ENCODE measurements at places on chromosomes 12 and 14.

DNA sequence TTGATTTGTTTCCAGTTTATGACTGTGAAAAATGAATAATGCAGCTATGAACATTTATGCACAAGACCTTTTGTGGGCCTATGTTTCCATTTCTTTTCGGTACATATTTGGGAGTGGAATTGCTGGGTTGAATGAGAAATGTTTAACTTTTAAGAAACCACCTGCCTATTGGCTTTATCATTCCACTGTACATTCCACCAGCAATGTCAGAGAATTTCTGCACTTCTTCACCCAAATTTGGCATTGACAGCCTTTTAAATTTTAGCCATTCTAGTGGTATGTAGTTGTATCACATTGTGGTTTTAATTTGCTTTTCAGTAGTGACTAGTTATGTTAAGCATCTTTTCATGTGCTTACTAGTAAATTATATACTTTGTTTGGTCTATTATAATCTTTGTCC, 317.0 kb upstream of the TMTC1 start:
- DNase-seq: no peak

GRCh38 chr12:6607751-6608591, 792 bp upstream of the CHD4 start:
- no peak for DNase-seq

- DNase-seq: no peak
These were observed 46.6 kb downstream of the TESPA1 start for GRCh38 chr12:54937929-54938328.

- no peak for DNase-seq
These were observed 11.5 kb upstream of the PCED1B start for GRCh38 chr12:47067771-47068431.

GRCh38 chr12:95328708-95329107, 111.1 kb downstream of the VEZT start:
- no peak for DNase-seq

DNA sequence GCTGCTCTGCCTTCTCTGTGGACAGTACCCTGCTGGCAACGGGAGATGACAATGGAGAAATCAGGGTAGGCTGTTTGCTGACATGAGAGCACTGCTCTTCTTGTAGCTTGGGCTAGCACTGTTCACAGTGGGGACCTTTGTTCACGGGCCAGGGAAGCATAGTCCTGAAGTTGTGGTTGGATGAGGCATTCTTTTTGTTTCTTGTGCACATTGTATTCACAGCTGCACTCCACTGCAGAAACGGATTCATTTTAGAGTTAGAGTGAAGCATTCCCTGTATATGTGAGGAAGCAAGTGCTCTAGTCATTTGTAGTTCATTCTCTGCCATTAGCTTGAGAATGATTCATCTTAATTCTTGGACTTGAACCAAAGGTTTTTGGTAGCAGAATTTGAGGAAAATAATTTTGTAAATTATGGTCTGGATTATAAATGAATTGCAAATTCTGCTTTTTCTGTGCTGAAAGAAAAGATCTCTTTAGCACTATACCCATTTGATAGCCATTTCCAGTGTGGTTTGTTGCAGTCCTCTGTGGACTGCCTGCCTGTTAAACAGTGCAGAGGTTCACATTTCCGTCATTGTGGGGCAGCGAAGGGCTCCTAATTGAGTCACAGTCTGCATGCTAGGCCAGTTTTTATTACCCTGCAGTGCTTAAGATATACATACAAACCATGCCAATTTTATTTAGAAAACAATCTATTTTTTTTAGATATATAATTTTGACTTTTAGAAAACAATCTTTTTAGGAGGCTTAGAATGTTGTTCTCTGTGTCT, 80.6 kb downstream of the APAF1 start:
- DNase-seq: no peak

DNA sequence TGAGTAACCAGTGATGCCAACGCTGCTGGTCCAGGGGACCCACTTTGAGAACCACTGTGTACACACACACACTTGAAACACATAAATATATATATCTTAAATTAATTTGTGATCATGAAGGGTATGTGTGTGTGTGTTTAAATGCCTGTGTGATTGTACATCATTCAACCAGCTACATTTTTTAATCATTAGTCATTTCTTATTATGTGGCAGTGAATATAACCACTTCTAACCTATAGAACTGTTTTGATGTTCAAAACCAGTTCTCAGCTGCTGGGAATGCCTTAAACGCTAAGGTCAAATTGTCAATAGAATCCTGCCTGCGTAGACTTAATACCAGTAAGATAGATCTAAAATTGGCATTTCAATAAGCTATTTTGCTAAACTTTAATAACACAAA, 330.0 kb downstream of the SYT1 start:
- DNase-seq: no peak

DNA sequence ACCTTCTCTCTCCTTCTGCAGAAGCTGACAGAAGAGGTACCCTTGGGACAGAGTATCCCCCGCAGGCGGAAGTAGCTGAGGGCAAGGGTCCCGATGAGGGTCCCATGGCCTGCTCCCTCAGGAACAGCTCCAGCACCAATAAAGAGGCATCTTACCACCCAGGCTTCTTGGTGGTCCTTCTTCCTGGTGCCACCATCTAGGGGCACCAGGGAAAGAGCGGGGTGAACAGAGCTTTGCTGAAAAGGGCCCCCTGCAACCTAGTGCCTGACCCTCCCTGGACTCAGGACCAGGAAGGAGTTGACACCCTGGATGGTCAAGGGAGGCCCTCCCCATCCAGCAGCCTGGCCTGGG, 591 bp upstream of the IRF9 start:
- no peak for DNase-seq

DNA sequence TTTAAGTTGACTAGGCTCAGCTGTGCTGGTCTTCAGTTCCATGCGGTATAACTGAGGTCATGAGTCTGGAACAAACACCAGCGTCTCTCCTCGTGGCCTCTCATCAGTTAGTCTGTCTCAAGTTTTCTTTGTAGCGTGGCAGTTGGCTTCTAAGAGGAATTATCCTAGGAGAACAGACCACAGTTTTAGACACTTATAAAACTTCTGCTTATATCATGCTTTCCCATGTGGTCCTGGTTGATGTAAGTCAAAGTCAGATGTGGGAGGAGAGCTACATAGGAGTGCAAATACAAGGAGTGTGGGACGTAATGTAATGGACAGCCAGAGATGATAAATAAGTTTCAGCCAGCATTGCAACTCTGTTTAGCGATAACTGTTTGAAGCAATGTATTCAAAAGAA, 14.8 kb downstream of the PLEKHA5 start:
- no peak for DNase-seq

DNA sequence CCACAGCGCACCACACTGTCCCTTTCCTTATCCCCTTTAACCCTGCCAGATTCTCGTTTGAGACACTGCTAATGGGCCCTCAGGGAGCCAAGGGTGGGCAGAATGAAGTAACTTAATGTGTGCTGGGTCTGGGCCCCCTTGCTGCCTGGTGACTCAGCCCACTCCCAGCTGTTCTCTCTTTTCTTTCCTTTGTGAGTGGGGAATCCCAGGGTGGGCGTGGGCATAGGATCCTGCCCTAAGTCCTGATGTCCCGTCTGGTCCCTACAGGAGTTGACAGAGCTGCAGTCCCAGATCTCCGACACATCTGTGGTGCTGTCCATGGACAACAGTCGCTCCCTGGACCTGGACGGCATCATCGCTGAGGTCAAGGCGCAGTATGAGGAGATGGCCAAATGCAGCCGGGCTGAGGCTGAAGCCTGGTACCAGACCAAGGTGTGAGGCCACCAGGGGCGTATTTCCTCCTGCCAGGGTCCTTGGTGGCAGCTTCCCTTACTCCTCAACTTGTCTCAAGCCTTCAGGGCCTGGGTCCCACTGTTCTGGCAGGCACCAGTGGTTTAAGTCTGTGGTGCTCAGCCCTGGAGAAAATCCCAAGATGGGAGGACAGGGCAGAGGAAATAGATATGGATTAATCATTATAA, 8.3 kb downstream of the KRT7 start:
- DNase-seq: no peak

DNA sequence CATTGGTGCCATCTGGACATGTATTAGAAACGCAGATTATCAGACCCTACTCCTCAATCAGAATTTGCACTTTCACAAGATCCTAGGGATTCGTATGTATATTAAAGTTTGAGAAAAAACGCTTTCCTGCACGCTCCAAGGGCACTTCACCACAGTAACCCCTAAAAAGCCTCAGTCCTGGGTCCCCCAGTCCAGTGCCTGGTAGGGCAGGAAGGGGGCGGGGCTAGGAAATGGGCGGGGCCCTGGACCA, 369 bp downstream of the DEPDC4 start:
- no peak for DNase-seq

DNA sequence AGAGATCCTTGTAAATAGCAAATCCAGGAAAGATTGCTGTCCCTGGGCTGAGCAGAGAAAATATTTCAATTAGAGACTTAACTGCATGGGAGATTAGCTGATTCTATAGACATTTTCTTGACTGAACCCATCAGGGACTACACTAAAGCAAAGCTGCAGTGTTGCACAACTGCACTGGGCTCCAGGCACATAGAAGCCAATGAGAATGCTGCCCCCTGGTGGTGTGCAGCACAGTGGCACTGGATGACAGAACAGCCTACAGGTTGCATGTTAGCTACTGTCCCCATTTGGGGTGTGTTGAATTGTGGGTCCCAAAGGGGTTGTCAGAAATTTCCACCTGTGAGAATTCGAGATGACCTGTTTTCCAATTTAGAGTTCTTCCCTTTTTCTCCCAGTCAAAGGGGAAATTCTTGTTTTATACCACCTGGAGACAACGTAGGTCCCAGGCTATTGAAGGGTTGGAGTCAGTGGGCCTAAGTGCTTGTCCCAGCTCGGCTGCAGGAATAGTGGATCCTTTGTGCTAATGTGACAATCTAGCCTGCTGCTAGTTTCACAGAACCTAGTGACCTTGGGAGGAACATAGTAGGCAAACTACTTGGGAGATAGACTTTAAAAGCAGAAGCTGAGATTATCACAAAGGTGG, 114.7 kb downstream of the SLC8A3 start:
- no peak for DNase-seq

DNA sequence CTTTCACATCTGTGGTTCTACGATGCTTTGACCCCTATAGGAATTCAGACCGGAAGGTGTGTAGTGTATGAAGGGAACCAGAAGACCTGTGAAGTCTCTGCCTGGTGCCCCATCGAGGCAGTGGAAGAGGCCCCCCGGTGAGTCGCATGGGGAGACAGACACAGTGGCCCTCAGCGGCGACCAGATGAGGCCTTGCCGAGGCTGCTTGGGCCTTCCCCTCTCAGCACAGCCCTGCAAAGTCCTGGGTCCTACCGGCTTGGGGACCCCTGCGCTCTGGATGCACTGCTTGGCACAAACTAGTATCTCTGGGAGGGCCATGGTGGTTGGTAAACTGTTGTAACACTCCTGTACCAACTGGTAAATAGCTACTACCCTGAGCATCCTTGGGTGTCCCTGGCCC, 29.7 kb downstream of the P2RX7 start:
- no peak for DNase-seq

GRCh38 chr14:35155962-35156361, 33.6 kb downstream of the PRORP start:
- DNase-seq: no peak

- no peak for DNase-seq
These were observed 21.6 kb downstream of the PKP2 start for GRCh38 chr12:32874975-32875374.

GRCh38 chr14:105980224-105980623, 453.8 kb downstream of the TMEM121 start:
- no peak for DNase-seq

- no peak for DNase-seq
These were observed 2.0 kb downstream of the SCYL2 start for GRCh38 chr12:100268835-100269564.

GRCh38 chr14:77369285-77369684, 7.6 kb downstream of the TMED8 start:
- DNase-seq: no peak

DNA sequence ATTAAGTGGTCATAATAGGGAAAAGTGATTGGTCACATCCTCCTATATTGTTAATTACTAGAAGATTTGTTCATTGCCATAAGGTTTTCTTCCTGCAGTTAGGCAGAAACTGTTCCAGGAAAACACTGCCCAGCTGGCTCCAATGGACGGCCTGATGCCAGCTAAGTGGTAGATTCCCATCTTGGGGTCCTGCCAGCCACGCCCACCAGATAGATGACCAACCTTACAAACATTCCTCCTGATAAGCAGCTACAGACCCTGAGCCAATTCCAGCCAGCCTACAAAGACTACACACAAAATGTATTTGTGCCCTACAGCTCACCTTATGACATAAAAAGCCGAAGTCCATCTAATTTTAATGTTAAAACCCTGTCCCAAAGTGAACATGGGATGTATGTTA, 685.9 kb upstream of the USP15 start:
- no peak for DNase-seq

- no peak for DNase-seq
These were observed 23.4 kb upstream of the BEGAIN start for GRCh38 chr14:100610511-100611217.

DNA sequence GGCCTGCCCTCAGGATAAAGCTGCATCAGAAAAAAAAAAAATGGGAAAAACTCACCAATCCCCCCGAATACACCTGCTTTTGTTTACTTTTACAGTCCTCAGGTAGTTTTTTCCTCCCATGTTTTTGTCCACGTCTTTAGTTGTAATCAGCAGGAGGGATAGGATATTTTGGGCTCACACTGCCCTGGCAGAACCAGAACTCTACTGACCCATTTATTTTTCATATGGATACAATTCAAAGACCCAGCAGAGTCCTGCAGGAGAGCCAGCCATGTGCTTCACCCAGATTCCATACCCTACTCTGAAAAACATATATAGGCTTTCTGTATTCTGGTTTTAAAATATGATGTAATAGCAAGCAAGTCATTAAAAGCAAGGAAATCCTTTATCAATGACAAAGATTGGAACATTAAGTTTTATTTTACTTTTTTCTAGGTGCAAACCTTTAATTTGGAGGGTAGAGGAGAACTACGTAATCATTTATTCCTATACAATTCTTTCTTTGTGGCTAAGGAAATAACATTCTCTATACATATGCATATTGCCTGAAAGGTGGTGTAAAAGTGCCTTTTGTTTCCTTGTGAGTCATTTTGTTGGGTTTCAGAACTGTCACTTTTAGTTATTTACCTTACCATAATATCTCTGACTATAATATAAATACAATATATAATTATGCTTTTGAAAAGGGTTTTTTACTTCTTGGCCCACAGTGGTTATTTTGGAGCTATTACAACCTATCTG, 19.1 kb downstream of the DACT1 start:
- DNase-seq: no peak

GRCh38 chr12:84397263-84397662, 515.3 kb downstream of the SLC6A15 start:
- no peak for DNase-seq

DNA sequence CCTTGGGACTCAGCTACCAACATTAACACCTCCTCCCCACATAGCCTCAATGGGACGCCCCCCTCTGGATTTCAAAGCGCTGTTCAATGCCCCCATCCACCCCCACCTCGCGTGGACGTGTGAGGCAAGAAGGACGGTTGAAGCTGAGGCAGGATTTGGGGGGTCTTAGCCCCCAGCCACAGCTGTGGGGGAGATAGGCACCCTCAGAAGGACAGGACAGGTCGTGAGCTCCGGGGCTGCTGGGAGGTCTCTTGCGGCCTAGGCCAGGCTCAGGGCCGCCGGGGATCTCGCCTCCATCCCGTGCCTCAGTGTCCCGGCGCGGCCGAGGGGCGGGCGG, 8.3 kb upstream of the SP7 start:
- DNase-seq: no peak

Data from GOT3 (cell line).